Fibroblast of mammary gland (primary cell): ENCODE measurements at places on chromosomes 2 and 18.

- peak; percentile 79 for DNase-seq
These were observed 14.3 kb upstream of the STAM2 start for GRCh38 chr2:152189622-152190495.

DNA sequence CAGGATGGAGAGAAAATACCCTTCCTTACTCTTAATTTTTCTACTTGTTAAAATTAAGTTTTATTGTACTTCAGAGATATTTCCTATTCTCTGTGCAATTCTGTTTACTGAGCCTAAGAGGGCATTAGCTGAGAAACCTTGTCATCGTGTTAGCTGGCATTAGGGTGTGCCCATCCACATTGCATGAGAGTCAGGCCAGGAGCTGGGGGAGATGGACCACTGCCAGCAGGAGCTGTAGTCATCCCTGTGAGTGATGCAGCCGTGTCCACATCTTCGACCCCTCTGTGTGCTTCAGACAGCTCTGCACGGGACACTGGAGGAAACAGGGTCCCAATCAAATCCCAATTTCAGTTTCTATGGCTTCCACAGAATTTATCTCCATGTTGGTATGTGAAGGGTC is 34.2 kb downstream of the ABCA12 start:
- no peak for DNase-seq

- no peak for DNase-seq
These were observed 500.5 kb upstream of the RAB6C start for GRCh38 chr2:129478902-129479517.

GRCh38 chr2:59752512-59752911 is 800.9 kb downstream of the BCL11A start:
- no peak for DNase-seq

DNA sequence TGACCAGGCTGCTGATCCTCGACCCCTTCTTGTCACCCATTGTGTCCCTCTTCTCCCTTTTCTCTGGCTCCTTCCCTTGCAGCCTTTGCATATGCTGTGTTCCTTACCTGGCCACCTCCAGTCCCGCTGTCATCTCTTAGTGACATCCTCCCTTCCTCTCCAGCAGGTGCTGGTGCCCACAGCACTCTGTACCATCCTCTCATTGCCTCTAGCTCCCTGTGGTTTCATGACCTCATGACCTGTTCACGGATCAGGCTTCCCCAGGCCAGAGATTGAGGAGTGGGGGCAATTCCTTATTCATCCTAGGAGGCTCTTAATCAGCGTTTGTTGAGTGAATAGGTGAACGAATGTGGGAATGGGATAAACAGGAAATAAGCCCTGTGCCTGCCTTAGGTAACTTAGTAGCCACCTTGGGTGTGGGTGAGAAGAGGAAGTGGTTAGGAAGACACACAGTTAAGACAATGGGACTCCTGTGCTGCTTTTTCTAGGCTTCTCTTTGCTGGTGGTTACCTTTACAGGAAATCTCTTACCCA is 35.5 kb downstream of the ITGA6 start:
- DNase-seq, result no peak

DNA sequence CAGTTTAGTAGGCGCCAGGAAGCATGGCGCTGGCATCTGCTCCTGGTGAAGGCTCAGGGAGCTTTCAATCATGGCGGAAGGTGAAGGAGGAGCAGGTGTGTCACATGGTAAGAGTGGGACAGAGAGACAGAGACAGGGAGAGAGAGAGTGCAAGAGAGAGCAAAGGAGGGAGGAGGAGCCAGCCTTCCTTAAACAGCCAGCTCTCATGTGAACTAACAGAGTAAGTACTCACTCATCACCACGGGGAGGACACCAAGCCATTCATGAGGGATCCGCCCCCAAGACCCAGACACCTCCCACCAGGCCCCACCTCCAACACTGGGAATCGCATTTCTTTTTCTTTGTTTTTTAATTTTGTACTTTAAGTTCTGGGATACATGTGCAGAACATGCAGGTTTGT is 40.8 kb upstream of the CLASP1 start:
- DNase-seq, result peak; percentile 8

DNA sequence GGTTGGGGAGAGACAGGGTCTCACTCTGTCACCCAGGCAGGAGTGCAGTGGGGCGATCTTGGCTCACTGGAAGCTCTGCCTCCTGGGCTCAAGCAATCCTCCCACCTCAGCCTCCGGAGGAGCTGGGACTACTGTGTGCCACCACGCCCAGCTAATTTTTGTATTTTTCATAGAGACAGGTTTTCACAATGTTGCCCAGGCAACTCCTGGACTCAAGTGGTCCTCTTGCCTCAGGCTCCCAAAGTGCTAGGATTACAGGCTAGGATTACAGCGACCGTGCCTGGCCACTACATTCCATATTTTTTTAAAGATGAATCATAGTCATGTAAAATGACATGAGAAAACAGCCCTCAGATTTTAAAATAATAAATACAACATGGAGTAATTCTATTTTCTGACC is 32.3 kb downstream of the CWC22 start:
- DNase-seq, result no peak

GRCh38 chr2:230068651-230069055 is at the start of gene SLC16A14:
TSS of gene SLC16A14 (minus strand) at chr2:230068924. CDS start at chr2:230059352, 9,572 bp downstream.
- DNase-seq, result peak; percentile 40

- DNase-seq, result no peak
These were observed 399.7 kb downstream of the PARD3B start for GRCh38 chr2:204944927-204945326.

GRCh38 chr2:23532391-23533337 is 147.7 kb downstream of the KLHL29 start:
- no peak for DNase-seq

- no peak for DNase-seq
These were observed 48.5 kb downstream of the DSEL start for GRCh38 chr18:67468038-67468437.

- DNase-seq, result peak; percentile 30
These were observed 27.3 kb downstream of the RFTN2 start for GRCh38 chr2:197647961-197648690.

- DNase-seq, result no peak
These were observed 102.6 kb downstream of the HDAC4 start for GRCh38 chr2:239298116-239298804.

GRCh38 chr2:224881846-224882245 is 160.4 kb downstream of the DOCK10 start:
- DNase-seq, result peak; percentile 33

DNA sequence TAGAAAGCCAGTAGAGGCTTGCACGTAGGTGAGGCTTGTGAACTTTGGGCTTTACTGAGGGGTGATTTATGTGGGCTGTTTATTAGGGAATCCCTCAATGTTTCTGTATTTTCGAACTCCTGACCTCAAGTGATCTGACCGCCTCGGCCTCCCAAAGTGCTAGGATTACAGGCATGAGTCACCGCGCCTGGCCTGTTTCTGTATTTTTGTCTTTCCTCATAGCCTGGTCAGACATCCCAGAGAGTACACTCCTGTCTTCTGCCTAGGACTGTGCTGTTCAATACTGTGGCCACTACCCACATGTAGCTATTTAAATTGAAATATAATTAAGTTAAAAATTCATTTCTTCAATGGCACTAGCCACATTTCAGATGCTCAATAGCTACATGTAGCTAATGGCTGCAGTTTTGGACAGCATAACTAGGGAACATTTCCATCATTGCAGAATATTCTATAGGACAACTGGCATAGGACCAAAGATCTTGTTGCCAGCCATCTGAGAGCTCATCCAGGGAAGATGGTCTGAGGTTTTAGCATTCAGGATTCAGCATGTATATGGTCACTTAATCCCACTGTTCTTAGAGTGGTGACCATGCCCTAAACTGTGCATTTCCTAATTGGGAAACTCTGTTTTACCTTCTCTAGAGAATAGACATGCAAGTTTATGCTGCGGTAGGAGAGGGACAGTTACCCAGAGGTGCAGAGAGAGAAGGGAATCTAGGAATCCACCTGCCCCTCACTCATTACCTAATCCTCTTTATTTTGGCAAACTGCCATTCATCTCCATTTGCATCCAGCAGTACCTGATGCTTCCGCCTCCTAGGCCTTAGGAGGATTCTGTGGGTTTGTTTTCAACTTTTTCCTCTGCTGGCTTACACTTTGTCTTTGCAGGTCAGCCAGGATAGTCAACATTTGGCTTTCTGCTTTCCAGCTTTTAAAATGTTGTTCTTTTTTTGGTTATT is 64.4 kb downstream of the LCLAT1 start:
- peak; percentile 81 for DNase-seq

DNA sequence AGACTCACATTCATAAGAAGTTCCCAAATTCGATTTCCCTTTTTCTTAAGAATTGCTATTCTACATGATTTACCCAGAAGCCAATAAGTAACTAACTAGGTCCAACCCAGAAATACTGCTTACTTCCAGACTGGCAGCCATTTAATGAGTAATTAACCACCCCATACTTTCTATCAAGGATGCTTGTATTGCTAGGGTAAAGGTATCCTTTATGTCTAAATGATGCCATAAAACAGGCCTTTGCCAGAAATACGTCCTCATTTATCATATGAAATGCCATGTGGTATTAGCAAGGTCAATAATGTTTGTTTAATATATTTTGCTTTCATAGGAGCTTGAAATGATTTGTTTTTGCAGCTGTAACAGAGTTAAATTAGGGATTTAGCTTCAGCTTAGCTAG is 56.1 kb downstream of the PLEKHM3 start:
- DNase-seq, result no peak

GRCh38 chr2:201413143-201413542 is 38.1 kb downstream of the TRAK2 start:
- no peak for DNase-seq
